Cortex of kidney (tissue), 1 donor: ENCODE measurements at places on chromosomes 3 and 15.

DNA sequence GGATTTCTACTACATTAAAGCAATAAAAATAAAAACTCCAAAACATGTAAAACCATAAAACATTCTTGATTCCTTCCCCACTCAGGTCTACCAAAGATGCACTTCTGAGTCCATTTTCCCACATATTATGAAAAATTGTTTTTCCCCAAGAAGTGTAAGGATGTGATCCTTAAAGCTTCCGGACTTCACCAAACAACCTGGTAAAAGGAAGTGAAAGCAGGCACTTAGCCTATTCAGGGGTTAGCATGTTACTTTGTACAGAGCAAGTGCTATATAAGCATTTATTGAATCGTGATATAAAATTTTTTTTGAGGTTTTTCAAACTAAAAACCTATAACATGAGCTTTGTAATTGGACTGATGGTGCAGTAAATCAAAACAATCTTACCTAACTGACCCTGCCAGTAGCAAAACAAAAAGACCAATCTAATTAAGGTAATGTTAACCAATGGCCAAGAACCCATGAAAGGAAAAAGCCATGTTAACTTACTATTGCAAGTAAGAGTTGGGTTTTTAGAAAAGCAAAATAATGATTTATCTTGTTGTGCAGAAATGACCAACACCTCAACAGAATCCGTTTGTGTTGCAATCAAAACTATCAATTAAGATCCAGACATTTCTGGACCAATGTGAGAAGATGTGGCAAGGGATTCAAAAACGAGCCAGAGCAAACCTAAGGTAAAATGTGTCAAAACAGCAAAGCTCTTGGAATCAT lies 1.8 kb downstream of the SETD2 start:
- no peak for DNase-seq

GRCh38 chr3:32202496-32202895 lies 36.0 kb upstream of the CMTM8 start:
- no peak for DNase-seq

DNA sequence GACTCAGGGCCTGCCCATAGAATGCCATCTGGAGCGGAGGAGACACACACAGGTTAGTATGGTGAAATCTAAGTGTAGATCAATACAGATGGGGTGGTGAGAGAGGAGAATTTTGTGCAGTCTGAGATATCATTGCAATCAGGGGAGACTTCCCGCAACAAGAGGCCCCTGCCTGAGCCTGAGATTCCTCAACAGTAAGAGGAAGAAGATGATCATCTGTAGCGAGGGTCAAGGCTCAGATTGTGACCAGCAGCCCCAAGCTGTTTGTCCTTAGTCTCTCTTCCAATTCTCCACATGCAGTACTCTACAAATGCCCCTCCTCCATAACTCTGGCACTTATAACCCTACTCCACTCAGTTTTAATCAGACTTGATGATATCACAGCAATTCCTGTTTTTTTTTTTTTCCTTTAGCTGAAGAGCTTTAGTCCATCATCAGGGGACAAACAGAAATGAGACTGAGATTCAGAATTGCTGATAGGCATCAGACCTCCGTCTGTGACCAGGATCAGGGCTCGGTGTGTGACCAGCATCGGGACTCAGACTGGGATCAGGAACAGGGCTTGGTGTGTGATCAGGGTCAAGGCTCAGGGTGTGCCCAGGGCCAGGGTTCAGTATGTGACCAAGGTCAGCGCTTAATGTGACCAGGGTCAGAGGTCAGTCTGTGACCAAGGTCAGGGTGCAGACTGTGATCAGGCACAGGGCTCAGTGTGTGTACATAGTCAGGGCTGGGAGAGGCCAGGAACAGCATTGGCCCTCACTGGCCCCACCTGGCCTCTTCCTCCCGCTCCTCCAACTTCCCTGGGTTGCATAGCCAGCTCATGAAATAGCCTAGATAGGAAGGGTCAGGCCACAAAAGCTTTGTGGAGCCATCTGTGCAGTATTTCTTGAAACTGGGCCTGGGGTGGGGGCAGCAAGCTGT lies 14.1 kb downstream of the LOXL1 start:
- no peak for DNase-seq

- DNase-seq = no peak
Observed at GRCh38 chr3:53845103-53845880, 927 bp downstream of the CHDH start.

DNA sequence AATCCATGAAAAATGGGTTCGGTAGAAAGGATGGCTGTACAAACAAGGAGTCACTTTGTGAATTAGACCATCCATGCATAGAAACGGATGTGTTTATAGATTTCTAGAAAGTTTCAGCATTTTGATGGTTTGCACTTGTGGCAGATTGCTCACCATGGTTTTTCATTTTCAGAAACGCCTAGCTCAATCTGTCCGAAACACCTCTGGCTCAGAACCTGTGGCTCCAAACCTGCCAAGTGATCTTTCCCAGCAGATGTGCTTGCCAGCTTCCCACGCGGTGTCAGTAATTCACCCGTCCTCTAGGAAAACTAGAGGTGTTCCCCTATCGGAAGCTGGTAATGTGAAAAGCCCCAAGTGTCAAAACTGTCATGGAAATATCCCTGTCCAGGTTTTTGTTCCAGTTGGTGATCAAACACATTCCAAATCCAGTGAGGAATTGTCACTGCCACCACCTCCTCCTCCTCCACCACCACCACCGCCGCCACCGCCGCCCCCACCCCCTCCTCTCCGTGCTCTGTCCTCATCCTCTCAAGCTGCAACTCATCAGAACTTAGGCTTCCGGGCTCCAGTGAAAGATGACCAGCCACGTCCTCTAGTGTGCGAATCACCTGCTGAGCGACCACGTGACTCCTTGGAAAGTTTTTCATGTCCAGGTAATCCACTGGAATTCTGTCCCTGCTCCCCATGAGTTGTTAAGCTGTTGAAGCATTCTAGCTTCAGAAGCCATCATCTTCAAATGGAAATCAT lies 21.2 kb downstream of the WHAMM start:
- no peak for DNase-seq

DNA sequence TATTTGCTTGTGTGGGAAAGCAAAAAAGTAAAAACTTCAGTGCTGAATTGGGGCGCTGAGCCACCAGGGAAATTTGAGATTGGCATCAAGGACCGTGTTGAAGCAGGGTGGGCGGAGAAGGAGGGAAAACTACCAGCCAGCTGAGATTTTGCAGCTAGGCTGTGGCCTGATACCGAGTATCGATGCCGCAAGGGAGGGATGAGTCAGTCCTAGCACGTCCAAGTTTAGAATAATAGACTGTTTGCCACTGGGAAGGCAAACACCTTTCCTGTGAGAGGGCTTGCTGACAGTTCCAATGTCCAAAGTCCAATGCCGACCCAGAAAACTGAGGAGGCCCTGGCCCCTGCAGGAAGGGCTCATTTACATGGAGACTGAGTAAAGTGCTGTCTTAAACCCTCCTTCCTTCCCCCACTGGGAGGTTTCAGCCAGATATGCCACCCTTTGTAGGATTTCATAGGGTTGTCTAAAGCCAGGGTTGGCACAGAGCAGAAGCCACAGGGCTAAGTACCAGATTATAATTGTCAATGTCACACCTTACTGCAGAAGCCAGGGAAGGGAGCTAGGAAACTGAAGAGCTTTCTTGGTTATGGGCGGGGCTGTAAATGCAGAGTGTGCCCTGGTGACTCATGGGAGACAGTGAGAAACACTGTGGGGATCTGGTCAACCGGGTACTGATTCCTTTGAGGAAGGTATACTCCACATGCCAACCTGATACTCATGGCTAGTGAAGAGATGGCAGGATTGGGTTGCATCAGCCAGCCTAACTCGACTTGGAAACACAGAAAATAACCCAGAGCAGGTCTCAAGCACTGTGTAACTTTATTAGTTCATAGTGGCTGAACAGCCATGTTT lies 28.4 kb upstream of the PIK3CB start:
- DNase-seq = no peak

DNA sequence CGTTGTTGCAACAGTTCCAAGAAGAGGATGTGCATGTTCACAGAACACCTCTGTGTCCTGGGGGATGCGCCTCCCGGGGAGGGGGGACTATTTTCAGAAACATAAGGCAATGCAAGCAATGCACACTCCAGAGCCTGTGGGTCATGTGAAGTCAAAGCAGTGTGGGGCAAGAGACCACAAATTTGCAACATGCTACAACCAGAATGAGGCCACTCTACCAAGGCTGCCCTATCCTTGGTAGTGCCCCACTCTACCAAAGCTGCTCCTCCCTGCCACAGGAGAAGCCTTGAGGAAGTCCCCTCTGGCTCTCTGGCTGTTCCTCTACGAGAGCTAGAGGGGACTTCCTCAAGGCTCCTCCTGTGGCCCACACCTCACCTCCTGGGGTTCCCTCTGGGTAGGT lies 8.4 kb upstream of the NR2C2 start:
- no peak for DNase-seq

- no peak for DNase-seq
Observed at GRCh38 chr15:101201411-101202174, 50.3 kb downstream of the CHSY1 start.

- no peak for DNase-seq
Observed at GRCh38 chr15:85100186-85100937, 118.7 kb downstream of the PDE8A start.

DNA sequence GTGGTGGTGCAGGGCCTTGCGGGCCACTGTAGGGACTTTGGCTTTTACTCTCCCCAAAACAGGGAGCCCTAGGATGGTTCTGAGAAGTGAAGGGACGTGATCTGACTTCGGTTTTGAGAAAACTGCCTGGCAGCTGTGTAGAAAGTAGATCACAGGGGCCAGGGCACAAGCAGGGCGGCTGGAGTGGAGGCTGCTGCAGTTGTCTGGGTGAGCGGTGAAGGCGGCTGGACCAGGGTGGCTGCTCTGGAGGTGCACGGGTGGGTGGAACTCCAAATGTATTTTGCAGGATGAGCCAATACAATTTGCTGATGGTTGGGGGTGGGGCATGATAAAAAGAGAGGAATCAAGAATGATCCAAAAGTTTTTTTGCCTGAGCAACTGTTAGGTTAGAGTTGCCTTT lies 29.8 kb upstream of the TRH start:
- no peak for DNase-seq

GRCh38 chr15:37078566-37078965 lies 21.8 kb downstream of the MEIS2 start:
- DNase-seq = no peak
